ENCODE measurements at places on chromosomes 11 and 22.

DNA sequence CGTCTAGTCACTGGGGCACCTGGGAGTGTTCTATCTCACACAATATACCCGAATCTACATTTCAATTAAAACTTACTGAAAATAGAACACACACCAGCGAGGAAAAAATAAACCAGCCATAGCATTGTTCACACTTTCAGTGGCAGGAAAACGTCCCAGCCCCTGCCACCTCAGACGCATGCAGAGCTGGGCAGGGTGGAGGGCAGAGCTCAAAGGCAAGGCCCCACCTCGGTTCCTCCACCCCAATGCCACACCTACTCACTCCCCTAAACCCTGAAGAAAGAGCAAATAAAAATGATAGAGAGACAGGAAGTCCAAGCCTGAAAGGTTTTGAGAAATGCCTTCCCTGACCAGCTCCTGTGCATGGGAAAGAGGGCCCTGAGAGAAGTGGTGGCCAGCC is 14.8 kb downstream of the B3GNT6 start:
- no peak for DNase-seq

- no peak for DNase-seq
Measured at GRCh38 chr11:61972672-61973475, 5.4 kb upstream of the FTH1 start.

DNA sequence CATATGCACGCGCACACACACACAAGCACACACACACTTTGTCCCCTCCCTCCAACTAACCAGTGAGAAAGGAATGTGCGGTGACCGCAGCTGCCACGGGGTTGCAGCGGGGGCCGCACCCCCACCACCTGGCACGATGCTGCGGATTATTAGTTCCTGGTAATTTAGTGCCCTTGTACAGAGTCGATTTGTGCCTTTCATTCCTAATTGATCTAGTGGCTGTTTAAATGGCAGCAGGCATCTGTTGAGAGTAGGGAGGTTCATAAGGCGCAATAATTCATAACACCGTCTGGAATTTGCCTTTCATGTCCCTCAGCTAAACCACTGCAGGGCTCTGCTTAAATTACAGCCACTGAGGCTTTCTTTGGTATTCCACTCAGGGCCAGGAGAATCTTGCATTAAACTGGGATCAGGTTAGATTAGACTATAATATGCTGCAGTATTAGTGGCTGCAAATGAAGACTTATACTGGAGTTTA is 113.7 kb downstream of the FEZ1 start:
- DNase-seq: no peak

DNA sequence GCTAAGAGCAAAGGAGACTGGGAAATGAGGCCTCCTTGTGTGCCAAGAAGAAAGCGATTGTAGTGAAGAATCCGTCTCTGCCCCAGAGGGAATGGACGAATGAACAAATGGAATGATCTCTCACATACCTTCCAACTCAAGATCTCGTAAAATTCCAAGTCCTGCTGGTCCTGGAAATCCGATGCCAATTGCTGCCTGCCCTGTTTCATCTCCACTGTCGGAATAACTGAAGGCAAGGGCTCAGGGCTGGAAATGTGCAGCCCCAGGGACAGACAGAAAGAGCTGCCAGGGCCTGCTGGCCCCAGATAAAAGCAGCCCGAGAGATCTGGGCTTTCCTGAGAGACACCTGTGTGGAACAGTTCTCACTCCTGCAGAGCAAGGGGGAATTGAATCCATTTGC is 120.9 kb downstream of the MN1 start:
- DNase-seq: no peak

- DNase-seq: no peak
Measured at GRCh38 chr11:18987454-18988231, 48.4 kb upstream of the MRGPRX1 start.

DNA sequence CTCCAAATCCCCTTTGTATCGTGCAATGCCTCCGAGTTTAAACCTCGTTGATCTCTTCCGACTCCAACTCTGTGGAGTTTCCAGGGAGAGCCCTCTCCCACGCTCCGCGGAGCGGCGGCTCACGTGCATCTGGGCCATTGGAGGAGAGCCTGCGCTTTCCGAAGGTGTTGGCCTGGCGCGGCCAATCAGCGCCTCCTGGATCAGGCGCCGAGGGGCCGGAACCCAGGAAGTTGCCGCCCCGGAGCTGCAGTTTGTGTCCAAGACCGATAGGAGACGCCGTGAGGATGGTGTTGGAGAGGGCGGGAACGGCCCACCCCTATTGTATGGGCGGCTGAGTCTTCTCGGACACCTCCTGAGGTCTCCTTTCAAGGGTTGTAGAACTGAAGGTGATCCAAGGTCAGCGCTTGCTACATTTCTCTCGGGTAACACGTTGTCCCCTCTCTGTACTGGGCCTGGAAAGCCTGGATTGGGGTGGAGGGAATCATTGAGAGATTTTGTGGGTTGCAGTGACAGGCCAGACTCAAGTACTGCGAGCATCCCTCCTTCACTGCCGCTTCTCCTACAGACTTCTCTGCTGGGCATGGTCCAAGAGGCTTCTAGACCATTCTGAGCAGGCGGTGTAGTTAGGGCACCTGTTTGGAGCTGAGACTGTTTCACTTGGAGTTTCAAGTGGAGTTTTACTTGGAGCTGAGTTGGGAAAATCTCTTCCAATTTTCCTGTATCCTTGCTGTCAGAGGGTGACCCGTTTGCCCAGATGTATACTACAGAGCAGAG is 1.7 kb downstream of the ADAMTS15 start:
- no peak for DNase-seq

- no peak for DNase-seq
Measured at GRCh38 chr11:125465255-125465654, 30.8 kb downstream of the FEZ1 start.

DNA sequence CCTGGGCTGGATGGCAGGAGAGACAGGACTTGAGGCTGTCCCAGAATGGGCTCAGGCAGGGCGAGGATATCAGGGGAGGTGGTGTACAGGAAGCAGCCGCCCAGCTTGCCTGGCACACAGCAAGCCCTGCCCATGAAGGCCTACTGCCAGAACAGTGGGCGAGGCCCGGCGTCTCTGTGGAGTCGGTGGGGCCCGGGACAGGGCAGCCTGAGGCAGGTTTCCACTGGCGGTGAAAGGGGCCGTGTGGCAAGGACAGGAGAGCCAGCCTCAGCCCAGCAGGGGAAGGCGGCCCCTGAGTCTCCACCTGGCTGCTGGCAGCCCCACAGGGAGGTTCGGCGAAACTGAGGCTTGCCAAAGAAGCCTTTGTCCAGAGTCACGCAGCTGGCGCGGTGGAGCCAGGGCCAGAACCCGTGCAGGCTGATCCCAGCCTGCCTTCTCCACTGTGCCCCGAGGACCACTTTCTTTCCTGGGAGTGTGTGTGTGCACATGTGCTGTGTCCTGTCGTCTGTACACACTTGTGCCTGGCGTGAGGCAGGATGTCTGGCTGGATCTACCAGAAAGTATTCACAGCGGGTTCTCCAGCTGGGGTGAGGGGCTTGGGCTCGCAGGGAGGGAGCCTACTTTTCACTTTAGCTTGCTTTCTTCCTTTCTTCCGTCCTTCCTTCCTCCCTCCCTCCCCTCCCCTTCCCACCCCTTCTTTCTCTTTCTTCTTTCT is 1.2 kb downstream of the TSPO start:
- DNase-seq: peak; percentile 57

GRCh38 chr22:46773076-46773475 is 10.6 kb downstream of the TBC1D22A start:
- DNase-seq: no peak

- DNase-seq: no peak
Measured at GRCh38 chr11:118226781-118227180, 2.0 kb upstream of the JAML start.

- no peak for DNase-seq
Measured at GRCh38 chr11:117933475-117933874, 4.3 kb upstream of the TMPRSS13 start.

- no peak for DNase-seq
Measured at GRCh38 chr11:15613789-15614188, 499.1 kb downstream of the INSC start.

- DNase-seq: no peak
Measured at GRCh38 chr11:72595292-72595684, 78.9 kb downstream of the PDE2A start.

DNA sequence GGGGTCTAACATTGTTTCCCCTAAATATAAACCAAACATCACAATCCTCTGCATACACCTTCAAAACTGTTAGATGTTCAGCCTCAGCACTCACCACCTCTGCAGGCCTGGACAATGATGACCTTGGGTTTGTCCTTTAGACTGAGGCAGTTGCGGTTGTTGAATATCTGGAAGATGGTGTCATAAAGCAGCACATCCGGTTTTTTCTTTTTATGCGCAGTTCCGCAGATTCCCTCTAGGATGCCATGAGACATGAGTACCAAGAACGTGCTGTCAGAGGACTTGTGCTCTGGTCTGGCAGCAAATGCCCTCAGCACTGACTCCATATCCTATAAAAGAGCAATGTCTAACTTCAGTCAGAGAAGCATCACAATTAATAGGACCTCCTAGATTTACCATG is 22.8 kb downstream of the CASP5 start:
- DNase-seq: no peak

DNA sequence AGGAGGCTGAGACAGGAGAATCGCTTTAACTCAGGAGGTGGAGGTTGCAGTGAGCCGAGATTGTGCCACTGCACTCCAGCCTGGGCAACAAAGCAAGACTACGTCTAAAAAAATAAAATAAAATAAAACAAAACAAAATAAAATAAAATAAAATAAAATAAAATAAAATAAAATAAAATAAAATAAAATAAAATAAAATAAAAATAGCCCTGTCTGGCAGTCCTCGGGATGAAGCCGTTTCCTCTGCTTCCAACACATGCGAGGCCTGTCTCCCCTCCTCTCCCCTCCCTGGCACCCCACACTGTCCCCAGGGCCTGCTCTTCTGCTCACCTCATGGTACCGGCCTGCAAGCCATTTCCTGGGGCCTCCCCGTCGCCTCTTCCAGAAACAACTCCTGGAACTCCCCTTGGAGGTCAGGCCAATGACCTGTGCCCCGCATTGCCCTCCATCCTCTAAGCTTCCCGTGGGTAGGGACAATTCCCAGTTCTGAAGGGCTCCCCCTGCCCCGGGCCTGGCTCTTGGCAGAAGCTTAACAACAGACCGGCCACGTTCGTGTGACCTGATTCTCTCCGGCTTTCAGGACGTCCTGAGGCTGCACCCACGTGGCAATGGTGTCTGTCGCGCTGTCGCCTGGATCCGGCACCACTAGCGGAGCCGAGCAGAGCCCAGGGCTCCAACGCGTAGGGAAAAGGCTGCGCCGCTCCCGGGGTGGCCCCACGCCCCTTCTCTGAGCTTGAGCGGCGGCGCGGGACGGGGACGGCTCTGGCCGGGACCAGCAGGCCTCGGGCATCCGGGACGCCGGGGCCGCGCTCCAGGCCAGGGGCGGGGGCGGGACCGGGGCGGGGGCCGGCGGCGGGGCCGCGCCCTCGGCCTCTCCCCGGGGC is 456 bp upstream of the PARVB start:
- peak; percentile 10 for DNase-seq

DNA sequence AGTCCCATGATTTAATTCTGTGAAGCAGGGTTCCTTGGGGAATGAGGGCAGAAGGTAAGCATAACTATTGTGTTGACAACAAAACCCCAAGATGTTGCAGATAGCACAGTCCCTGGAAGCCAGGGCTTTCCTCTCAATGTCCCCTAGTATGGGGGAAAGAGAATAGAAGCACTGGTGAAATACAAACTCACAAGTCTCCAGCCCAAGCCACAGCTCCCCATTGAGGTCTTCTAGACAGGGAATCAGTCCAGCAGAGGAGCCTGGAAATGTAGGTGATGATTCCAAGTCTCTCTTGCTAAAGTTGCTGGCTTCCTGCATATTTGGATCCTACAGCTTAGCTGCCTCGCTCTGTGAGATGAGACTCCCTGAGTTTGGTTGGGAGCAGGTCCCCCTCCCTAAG is 31.7 kb upstream of the DRD2 start:
- no peak for DNase-seq

- no peak for DNase-seq
Measured at GRCh38 chr11:115996808-115997188, 492.6 kb upstream of the CADM1 start.

- DNase-seq: no peak
Measured at GRCh38 chr11:82682003-82682751, 51.5 kb downstream of the FAM181B start.

DNA sequence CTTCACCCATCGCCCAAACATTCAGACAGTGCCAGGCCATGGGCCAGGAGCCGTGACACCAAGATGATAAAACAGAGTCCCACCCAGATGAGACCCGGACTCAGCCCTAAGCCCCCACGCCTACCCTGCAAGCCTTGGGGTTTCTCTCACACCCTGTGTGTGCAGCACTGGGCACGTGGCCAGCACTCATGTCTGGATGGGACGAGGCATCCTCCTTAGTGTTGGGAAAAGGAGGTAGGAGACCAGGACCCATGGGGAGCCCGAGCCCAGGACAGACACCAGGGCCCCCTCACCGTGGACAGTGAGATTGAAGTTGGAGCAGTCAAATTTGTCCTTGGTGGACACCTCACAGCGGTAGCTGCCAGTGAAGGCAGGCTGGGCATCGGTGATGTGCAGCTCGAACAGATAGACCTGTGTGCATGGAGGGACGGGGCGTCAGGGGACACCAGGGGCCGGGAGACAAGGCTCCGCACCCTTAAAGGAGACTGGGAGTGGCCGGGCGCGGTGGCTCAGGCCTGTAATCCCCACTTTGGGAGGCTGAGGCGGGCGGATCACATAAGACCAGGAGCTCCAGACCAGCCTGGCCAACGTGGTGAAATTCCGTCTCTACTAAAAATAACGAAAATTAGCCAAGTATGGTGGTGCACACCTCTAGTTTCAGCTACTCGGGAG is 4.2 kb downstream of the MYBPC3 start:
- no peak for DNase-seq

DNA sequence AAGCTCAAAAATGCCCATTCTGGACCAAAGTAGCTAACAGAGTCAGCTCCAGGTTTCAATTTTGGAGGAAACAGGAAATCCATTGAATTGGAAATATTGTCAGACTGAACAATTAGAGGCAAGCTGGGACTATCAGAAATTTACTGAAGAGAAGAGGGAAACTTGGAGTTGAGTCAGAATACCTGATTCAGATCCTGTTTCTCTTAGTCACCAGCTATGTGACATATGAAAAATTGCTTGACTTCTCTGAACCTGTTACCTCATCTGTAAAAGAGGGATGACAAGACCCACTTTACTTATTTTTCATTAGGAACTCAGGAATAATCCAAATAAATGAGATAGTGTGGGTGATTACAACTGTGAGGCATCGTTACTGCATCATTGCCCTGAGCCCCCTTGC is 148.9 kb upstream of the CADM1 start:
- no peak for DNase-seq

GRCh38 chr22:38973289-38974169 is 8.6 kb upstream of the APOBEC3B start:
- peak; percentile 57 for DNase-seq
